ENCODE measurements at places on chromosomes 6 and 20.

- H3K4me3 ChIP-seq: no peak overlapping the region
- DNase-seq: no peak
- H3K27ac ChIP-seq: no peak overlapping the region
- H3K4me1 ChIP-seq: no peaks in the 10 kb centered on the region
- H3K27me3 ChIP-seq: no peaks in the 10 kb centered on the region
These were observed 13.2 kb upstream of the RNF8 start for GRCh38 chr6:37340639-37340943.

GRCh38 chr6:50716899-50717509, 3.7 kb downstream of the TFAP2D start:
- no peak for DNase-seq
- H3K4me1 ChIP-seq: no peaks in the 10 kb centered on the region
- no peaks in the 10 kb centered on the region for H3K27me3 ChIP-seq
- no peaks in the 10 kb centered on the region for H3K36me3 ChIP-seq
- no peak overlapping the region for H3K27ac ChIP-seq

- no peak overlapping the region for H3K27ac ChIP-seq
- no peaks in the 10 kb centered on the region for H3K36me3 ChIP-seq
These were observed 35.0 kb downstream of the SIRPA start for GRCh38 chr20:1930165-1930564.

- H3K4me3 ChIP-seq: no peak overlapping the region
- DNase-seq: no peak
- no peaks in the 10 kb centered on the region for H3K27me3 ChIP-seq
These were observed 28.0 kb downstream of the HFE start for GRCh38 chr6:26115226-26115625.

DNA sequence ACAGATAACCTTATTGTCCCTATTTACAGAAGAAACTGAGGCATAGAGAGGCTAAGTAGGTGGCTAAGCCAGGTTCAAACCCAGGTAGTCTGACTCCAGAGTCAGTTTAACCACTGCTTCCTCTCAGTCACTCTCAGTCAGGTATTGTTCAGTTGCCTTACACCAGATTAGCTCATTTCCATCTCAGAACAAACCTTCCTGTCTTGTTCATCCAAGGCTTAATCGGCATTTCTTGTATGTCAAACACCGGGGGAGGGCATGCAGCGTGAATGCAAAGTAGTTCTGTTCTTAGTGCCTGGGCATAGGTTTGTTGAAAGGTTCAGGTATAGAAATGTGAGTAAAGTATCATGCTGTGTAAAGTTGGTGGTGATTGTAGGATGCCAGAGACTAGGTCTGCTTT, 51.7 kb downstream of the CTNNBL1 start:
- H3K4me1 ChIP-seq: peaks cover 21% of the 10 kb centered on the region
- H3K36me3 ChIP-seq: peaks cover 19% of the 10 kb centered on the region
- peak overlapping the region; percentile 8 for H3K27ac ChIP-seq
- no peak overlapping the region for H3K4me3 ChIP-seq
- no peak for DNase-seq

DNA sequence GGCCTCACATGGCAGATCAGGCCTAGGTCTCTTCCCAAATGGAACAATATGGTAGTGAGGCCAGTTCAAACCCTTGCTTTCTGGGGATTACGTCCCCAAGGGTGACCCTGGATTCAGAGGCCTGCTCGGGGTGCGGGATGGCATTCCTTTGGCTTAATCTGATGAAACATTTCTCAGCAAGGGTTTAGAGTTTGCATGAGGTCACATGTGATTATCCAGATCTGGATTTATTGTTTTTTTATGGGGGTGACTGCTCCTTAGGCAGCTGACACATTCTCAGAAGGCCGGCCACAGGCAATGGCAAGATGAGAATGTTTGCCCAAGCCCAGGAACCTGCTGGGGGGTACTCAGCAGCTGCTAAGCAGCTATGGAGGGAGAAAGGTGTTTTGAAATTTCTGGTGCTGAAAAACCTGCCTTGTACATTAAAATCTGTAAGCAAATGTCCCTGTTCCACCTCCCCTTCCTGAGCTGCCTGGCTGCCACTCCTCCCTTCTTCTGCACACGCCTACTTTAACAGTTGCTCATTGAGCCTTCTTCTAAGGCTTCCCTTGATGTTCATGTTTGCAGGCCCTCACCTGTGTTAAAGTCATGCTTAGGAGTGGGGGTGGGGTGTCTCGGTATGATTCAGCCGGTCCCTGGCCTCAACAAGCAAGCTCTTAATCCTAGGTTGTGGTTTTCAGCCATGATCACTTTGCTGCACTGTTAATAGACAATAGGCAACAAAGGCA, 37.9 kb upstream of the FUCA2 start:
- no peak for DNase-seq
- H3K27ac ChIP-seq: no peak overlapping the region
- no peaks in the 10 kb centered on the region for H3K36me3 ChIP-seq
- no peak overlapping the region for H3K4me3 ChIP-seq
- no peaks in the 10 kb centered on the region for H3K27me3 ChIP-seq

DNA sequence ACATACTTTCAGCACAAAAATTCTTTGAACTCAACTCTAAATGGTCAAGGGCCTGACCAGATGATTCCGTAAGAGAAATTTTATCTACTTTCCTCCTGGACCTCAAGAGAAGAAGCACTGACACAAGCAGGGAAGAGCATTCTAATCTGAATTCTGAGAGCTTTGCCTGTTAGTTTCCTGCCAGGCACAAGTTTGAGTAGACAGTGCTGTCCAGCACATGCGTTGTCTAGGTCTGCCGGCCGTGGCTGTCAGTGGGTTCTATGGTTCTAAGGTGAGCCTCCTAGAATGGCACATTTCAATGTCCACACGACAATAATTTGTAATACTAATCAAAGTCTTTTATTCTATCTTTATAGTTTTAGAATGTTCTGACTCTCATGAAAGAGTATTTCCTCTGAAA, 91.9 kb downstream of the RFPL4B start:
- no peak for DNase-seq
- H3K4me3 ChIP-seq: no peak overlapping the region
- no peaks in the 10 kb centered on the region for H3K27me3 ChIP-seq
- no peaks in the 10 kb centered on the region for H3K36me3 ChIP-seq

GRCh38 chr6:35602133-35602946, 86.4 kb downstream of the FKBP5 start:
- H3K4me1 ChIP-seq: peaks cover 39% of the 10 kb centered on the region
- no peaks in the 10 kb centered on the region for H3K27me3 ChIP-seq
- peak overlapping the region; percentile 31 for H3K27ac ChIP-seq
- no peaks in the 10 kb centered on the region for H3K36me3 ChIP-seq
- peak overlapping the region; percentile 25 for H3K4me3 ChIP-seq

DNA sequence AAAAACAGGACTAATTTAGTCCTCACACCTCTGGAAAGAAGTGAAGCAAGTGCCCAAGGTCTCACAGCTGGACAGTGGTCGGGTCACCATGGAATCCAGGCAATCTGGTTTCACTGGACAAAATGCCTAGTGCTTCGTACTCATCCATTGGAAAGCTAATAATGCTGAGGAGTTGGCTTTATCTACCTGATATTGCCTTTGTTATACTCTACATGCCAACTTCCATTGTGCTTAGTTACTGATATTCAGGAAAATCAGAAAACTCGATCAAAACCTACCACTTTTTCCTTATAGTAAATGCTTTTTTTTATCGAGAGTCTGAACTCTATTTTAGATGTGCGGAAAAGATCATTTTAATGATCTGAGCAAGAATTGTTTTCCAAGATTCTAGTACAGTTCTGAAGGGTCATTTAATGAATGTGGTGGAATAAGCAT, 966 bp downstream of the CFAP206 start:
- no peak overlapping the region for H3K27ac ChIP-seq
- H3K4me3 ChIP-seq: peak overlapping the region; percentile 93
- H3K36me3 ChIP-seq: no peaks in the 10 kb centered on the region
- no peaks in the 10 kb centered on the region for H3K27me3 ChIP-seq

GRCh38 chr6:10373642-10374359, 41.1 kb downstream of the TFAP2A start:
- no peaks in the 10 kb centered on the region for H3K4me1 ChIP-seq
- no peaks in the 10 kb centered on the region for H3K27me3 ChIP-seq
- H3K4me3 ChIP-seq: no peak overlapping the region
- H3K27ac ChIP-seq: no peak overlapping the region

DNA sequence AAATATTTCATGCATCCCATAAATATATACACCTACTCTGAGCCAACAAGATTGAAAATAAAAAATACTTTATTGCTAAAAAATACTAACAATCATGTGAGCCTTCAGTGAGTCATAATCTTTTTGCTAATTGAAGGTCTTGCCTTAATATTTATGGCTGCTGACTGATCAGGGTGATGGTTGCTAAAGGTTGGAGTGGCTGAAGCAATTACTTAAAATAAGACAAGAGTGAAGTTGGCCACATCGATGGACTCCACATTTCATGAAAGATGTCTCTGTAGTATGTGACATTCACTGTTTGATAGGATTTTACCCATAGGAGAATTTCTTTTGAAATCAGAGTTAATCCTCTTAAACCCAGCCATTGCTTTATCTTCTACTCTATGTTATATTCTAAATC, 11.1 kb downstream of the TRDN start:
- no peaks in the 10 kb centered on the region for H3K27me3 ChIP-seq
- H3K36me3 ChIP-seq: no peaks in the 10 kb centered on the region
- no peak for DNase-seq
- no peak overlapping the region for H3K27ac ChIP-seq
- no peaks in the 10 kb centered on the region for H3K4me1 ChIP-seq
- no peak overlapping the region for H3K4me3 ChIP-seq

DNA sequence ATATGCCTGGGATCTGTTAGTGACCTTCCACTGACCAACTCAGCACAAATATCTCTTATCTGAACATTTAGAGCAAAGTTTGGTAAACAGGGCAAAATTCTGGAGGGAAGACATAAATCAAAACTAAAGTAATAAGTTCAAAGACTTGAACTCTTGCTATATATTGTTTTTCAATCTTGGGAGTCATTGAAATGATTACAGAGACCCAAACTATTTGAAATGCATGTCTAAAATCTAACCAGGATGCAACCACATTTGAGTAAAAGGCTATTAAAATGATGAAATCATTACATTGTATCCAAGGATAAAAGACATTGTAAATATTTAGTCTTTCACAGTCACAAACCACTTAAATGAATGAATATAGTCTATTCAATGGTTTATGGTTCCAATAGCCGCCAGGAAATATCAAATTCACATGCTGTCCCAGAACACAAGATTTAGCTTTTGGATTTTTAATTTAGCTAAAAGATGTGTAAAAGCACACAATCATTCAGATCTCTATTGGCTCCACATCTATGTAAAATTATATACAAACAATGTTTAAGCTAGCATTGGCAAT, 256.6 kb upstream of the EPHA7 start:
- H3K27ac ChIP-seq: no peak overlapping the region
- no peaks in the 10 kb centered on the region for H3K36me3 ChIP-seq
- H3K27me3 ChIP-seq: no peaks in the 10 kb centered on the region
- no peaks in the 10 kb centered on the region for H3K4me1 ChIP-seq

DNA sequence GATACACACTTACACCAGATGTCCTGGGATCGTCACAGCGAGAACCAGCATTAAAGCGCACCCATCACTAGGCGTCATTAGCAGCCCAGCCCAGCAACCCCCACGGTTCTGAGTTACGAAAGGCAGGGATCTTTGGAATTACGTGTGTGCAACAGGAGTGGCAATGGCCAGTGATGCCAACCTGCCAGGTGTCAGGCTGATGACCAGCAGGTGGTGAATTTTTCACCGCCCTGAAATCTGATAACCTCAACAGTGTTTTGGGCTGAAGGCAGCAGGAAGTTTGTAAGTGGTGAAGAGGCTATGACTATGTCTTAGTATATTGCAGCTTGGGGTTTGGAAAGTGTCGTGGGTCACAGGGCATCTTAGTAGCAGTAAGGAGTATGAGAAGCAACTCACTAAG, 166.1 kb downstream of the TMEM242 start:
- no peaks in the 10 kb centered on the region for H3K4me1 ChIP-seq
- no peak for DNase-seq
- no peaks in the 10 kb centered on the region for H3K36me3 ChIP-seq
- no peak overlapping the region for H3K27ac ChIP-seq
- H3K27me3 ChIP-seq: no peaks in the 10 kb centered on the region
- no peak overlapping the region for H3K4me3 ChIP-seq

GRCh38 chr6:16596616-16597331, 164.5 kb downstream of the ATXN1 start:
- DNase-seq: no peak
- no peak overlapping the region for H3K27ac ChIP-seq
- no peaks in the 10 kb centered on the region for H3K27me3 ChIP-seq
- H3K4me3 ChIP-seq: no peak overlapping the region

DNA sequence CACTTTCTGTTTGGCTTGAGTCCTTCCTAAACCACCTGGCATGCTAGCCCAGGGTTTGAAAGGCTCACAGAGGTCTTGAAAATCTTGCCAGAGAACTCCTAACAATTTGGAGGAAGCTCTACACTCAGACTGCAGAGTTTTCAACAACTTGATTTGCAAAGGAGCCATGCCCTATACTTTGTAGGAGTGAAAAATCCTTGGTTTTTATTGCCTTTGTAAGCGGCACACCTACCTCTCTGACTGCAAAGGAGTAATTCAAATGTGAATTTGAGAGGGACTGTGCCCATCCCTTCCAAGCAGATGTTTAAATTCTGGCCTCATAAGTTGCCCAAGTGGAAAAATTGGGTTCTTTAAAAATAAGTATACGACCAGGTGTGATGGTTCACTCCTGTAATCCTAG, 41.5 kb downstream of the SLC2A12 start:
- no peaks in the 10 kb centered on the region for H3K36me3 ChIP-seq
- no peak for DNase-seq
- H3K4me3 ChIP-seq: no peak overlapping the region
- no peak overlapping the region for H3K27ac ChIP-seq

GRCh38 chr6:16338577-16339264, 100.3 kb downstream of the GMPR start:
- H3K36me3 ChIP-seq: no peaks in the 10 kb centered on the region
- H3K27me3 ChIP-seq: no peaks in the 10 kb centered on the region
- H3K27ac ChIP-seq: no peak overlapping the region
- H3K4me1 ChIP-seq: peaks cover 18% of the 10 kb centered on the region
- DNase-seq: peak; percentile 57

DNA sequence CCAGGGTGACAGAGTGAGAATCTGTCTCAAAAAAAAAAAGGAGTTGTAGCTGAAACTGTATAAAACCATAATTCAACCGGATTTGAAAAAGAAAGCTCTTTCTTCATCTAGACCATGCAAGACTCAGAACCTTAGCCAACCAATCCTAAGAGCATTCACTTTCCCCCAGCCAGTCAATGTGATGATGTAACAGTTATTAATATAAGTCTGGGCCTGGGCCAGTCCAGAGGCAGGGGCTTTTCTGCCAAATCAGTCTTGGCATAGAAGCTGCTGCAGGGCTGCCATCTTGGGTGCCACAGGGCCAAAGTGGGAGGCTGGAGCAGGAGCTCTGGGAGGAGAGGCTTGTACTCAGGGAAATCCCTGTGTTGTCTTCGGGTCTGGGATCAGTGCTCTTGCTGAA, 288.4 kb downstream of the CLIC5 start:
- no peaks in the 10 kb centered on the region for H3K4me1 ChIP-seq
- H3K27ac ChIP-seq: no peak overlapping the region

GRCh38 chr6:96931198-96931597, 6.7 kb downstream of the KLHL32 start:
- no peak overlapping the region for H3K27ac ChIP-seq
- no peak for DNase-seq
- H3K4me1 ChIP-seq: no peaks in the 10 kb centered on the region
- H3K4me3 ChIP-seq: no peak overlapping the region
- H3K27me3 ChIP-seq: no peaks in the 10 kb centered on the region

Data from Karpas-422 (cell line).